HS-27A (cell line): ENCODE measurements at places on chromosomes 4 and X.

DNA sequence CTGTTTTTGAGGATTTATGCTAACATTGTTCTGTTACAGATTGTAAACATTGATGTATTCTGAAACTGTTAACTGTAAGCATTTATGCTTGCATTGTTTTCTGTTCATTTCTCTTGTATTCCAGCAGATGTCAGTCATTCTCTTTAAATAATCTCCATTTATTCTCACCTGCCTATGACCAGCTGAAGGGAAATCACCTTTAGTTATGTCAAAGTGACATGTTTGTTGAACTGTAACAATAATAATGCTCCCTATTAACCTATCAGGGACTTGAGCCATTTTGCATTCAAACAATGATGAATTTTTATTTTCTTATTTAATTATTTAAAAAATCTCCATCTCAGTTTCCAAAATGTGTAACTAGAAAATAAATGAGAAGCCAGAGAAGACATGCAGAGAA is 58.0 kb downstream of the SPCS3 start:
- no peak for DNase-seq

GRCh38 chrX:13893826-13894225 is 76.9 kb upstream of the GPM6B start:
- DNase-seq: no peak

DNA sequence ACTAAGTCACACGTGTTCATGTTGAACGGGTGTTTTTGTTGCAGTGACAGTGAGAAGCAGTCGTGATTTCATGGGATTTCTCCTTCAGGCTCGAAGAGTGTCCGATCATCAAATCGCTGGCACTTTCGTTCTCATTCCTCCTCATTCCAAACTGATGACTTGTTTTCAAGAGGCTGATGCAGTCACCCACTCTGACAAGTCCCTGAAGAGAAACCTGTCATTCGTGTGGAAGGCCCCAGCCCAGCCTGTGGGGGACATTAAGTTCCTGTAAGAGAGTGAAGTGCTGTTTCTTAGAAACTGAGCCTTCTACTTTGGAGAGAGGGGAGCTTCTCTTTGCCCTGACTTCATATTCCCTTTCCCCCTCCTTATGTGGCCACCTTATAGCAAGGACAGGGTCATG is 8.0 kb downstream of the REELD1 start:
- peak; percentile 54 for DNase-seq

DNA sequence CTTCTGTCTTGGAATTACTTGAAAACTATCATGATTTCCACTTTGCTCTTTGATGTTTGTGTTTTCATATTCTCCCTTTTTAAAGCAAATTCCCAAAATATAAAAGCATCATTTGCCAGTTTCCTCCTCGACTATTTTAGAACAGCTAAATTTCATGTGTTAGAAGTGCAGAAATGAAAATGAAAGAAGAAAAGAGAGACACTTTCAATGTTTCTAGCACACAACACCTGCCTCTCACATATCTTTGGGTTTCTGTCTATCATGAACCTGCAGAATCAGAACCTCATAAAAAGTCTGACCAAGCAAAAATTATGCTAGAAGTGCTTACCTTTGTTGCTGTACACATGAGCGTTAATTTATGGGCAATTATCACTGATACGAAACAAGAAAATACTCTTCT is 1.9 kb upstream of the NEUROG2 start:
- no peak for DNase-seq

- no peak for DNase-seq
Observed at GRCh38 chr4:36914106-36914505, 330.4 kb upstream of the NWD2 start.

DNA sequence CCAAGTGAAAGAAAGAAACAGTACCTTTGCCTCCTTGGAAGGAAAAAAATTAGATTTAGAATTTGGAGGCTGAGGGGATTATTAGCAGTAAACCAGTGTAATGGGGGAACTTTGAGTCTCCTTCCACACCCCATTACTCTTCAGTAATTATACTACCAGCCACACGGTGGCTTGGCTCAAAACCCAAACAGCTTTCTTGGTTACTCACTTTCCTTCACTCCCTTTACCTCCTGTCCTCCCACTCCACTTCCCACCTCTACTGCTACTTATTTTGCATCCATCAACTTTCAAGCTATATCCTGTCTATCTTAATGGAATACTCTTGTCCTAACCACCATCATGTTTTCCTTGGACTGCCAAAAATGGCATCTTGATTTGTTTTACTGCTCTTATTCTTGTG is 310.6 kb upstream of the AADAT start:
- no peak for DNase-seq

- DNase-seq: no peak
Observed at GRCh38 chr4:83378419-83378818, 43.8 kb upstream of the HPSE start.

- no peak for DNase-seq
Observed at GRCh38 chrX:30156009-30156408, 59.4 kb upstream of the MAGEB2 start.

GRCh38 chr4:185657183-185657582 is 121.9 kb upstream of the PDLIM3 start:
- DNase-seq: no peak

- DNase-seq: no peak
Observed at GRCh38 chrX:151153667-151154066, 22.7 kb upstream of the GPR50 start.

- DNase-seq: no peak
Observed at GRCh38 chr4:4555916-4556315, 14.1 kb upstream of the STX18 start.

- no peak for DNase-seq
Observed at GRCh38 chrX:17596061-17596460, 141.2 kb upstream of the SCML1 start.

DNA sequence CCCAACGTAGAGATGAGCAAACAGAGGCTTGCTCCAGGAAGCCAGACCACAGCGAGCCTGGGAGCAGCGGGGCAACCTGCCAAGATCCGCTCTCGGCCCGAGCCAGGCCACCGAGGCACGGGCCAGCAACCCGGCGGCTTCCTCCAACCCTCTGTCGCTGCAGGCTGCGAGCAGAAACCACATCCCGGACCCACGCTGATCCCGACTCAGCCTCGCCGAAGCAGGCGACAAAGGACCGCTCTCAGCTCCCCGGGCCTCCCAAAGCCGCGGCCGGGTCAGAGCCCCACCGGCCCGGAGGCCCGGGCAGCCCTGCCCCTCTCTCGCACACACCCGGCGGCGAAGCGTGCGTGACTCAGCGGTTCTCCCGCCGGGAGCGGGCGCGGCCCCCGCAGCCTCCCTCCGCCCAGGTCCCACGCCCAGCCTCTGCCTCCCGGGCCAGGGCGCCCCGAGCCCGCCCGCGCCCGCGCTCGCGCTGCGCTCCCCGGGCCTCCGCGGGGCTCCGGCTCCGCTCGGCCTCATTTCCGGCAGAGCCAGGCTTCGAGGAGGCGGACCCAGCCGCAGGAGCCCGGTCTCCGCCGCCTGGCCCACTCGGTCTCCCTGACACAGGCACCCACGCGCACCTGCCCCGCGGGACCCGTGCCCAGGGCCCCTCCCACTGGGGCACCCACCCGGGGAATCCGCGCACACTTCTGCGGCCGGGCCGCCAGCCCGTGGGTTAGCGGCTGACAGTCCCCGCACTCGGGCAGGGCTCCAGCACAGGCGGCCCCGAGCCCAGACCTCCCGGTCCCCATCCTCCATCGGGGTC is 1.7 kb downstream of the PPP2R2C start:
- DNase-seq: no peak
